ENCODE measurements at places on chromosomes 1 and 21. TPM values are rescaled to one million over a fixed set of nuclear protein-coding genes. Genes with fewer than 3 reads are reported as not detected.

DNA sequence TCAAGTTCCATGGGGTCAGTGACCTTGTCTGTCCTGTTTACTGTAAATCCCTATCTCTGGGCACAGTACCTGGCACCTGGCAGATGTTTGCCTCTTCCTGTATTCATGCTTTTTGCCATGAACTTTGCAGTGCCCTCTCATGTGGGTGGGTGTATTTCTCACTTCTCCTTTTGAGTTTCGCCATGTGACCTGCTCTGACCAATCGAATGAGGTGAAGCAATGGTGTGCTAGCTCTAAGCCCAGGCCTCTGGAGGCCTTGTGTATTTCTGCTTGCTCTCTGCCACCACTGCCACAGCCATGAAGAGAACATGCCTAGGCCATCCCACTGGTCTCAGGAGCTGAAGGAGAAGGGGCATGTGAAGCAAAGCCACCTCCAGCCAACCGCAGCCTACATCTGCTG, 185.5 kb upstream of the ZC3H12A start:
- no peak for DNase-seq

DNA sequence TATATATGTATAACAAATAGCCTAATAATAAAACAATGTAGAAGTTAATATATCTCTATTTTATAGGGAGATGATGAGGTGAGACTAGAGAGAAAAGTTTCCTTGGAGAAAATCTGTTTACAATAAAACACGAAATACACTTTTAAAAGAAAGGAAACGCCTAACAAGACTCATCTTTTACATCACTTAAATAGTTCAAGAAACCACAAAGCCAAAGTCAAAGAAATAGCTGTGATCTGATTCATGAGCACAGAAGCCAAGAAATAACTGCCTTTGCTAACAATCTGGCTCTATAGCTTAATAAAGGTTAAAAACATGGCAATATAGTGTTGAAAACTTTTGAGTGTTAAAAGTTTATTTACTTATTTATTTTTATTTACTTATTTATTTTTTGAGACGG, 61.5 kb downstream of the TOR3A start:
- no peak for DNase-seq

Gene SPRR1A
- not detected for total RNA-seq

DNA sequence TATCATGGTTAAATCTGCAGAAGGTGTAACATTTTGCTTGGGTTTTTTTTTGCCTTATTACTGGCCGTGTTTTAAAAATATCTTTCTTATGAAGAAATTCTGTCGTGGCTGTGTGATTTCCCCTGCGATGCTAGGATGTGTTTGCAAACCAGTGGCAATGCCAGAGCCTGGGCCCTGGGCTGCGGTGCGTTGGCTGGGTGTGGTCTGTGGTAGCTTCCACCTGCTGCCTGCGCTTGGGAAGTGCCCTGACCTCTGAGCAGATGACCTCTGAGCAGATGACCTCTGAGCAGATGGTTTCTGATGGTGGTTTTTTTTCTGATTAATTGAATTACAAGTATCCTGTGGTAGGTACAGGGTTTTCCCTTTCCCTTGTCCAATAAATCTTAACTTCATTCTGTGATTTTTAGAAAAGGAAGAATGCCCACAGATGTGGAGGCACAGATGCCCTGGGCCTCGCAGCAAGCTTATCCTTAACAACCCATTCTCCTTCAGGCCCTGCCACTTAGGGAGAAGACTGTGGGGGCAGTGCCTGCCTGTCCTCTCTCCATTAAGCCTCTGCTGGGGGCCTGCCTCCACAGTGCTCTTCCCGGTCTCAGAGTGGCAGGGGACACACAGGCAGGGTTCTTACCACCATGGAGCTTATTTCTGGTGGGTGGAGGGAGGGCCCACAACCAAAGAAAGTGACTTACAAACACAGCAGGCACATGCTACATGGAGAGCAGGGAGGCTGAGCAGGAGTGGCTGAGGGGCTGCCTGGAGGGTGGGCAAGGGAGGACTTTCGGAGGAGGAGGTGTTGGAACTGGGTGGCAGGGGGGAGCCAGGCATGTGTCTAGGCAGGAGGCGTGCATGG, 81.7 kb downstream of the PCBP3 start:
- no peak for DNase-seq

GRCh38 chr1:31564606-31564989, 11.7 kb upstream of the TINAGL1 start:
- DNase-seq, result no peak

DNA sequence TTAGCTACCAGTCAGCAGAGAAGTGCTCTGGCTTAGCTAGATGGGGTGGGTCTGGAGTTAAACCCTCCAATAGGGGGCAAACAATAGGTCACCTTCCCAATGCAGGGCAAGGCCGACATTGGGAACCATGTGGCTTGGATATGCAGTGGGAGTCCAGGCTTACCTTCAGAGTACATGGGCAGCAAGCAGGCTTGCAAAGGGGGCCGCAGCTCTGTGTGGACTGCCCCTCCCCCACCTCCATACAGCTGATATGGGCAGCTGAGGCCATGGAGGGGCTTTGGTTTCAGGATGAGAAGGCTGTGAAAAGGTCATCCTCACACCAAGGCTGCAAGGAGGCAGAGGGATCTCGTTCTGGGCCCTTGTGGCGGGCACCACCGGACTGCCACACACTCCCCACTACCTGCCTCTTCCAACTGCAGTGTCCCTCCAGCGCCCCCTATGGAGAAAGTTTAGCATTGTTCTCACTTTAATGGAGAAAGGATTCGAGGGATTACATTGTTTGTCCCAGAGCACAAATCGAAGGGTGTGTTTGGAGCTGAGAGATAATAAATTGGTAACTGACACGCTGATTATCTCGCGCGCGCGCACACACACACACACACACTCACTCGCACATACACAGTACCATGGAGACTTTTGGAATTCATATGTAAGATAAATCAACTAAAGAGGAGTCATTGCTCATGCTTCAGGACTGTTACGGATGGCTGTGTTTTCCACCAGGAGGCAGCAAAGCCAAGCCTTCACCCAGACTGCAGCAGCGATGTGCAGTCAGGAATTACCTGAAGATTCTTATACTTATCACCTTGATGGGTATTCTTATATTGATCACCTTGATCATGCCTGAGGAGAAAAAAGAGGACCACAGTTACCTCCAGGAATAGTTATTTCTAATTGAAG, 7.0 kb upstream of the SMCP start:
- DNase-seq, result no peak

DNA sequence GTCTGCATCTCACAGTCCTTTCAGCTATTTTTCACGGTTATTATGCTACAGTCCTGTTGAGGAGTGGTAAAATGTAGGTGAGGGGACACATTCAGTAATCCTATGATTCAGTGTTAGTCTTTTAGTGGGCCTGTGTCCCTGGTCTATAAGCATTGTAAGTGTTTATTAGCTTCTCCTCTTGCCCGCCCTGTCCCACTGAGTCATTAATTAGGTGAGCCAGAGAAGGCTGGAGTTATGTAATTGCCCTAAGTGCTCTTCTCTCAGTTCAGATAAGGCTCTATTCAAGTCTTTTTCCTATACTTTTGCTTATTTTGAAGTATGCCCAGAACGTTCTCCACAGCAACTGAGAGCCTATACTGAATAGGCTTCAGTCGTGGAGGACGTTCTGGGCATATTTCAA, 76.3 kb upstream of the ZRANB2 start:
- DNase-seq, result no peak

DNA sequence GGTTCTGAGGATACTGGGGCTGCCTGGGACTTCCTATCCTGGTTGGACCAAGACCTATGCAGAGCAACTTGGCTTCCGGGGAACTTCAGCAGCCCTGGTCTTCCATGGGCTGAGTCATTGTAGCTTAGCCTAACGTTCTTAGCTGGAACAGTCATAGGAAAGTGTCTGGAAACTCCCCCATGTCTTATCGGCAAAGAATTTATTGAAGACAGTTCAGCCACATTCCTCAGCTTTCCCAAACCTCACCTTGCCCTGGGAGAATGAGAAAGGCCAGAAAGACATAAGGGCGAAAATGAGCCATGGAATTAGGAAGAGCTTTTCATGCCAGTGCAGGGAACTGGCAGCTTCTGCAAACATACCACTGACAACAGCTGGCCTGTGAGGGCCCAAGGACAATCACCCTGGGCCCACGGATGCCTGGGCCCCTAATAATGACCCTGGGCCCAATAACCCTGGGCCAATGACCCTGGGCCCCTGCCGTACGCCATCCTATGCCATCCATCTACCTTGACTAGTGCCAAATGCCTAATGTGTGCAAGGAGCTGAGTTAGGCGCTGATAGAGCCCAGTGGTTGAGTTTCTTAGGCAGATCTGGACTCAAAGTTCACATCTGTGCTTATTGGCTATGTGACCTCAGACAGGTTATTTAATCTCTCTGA, 114.4 kb upstream of the GADD45A start:
- no peak for DNase-seq

DNA sequence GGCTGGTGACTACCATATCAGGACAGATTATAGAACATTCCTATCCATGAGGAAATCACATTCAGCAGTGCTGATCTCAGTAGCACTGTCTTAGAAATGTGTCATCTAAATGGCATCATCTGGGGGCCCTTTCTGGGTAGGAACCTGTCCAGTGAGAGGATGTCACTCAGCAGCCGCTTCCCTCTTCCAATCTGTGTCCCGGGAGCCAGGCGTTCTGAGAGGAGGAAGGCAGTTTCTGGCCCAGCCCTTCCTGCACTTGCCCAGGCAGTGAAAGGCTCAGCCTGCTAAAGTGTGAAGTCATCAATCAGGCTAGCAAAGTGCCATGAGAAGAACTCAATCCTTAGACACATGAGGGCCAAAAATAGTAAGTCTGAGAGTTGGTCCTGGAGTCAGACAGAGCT, 25.6 kb downstream of the RAB4A start:
- DNase-seq, result no peak

Gene ITLN2
- not detected for total RNA-seq

Gene DOP1B
- total RNA-seq, result 9.0 TPM

Gene FAM229A
- total RNA-seq, result 5.4 TPM

GRCh38 chr1:43958351-43959255, 11.2 kb upstream of the DPH2 start:
- no peak for DNase-seq

Gene RPE65
- not detected for total RNA-seq

Gene FUCA1
- total RNA-seq, result 21.7 TPM

- no peak for DNase-seq
These were observed 42.6 kb downstream of the TRAPPC10 start for GRCh38 chr21:44054710-44055109.

Gene CD48
- total RNA-seq, result 2.9 TPM

- no peak for DNase-seq
These were observed 3.7 kb downstream of the TCHH start for GRCh38 chr1:152111515-152111968.
